Esophagus squamous epithelium (tissue), 5 donors: ENCODE measurements at places on chromosomes 6 and 20.

DNA sequence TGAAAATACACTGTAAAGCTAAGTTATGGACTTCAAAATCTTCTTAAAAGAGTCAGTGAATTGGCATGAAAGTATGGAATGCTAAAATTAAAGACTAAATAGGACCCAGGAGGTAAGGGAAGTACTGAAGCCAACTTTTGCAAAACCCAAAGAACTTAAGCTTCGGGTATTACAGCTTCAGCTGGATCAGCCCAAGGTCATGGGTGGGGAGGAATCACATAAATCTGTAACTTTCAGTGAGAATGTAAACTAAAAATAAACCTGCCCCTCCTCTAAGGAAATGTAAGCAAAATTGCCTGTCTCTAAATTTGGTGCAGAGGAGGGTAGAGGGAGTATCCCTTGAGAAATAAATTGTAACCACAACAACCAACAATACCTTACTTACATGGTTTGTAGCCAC is 4.4 kb upstream of the MUC21 start:
- no peak for DNase-seq

DNA sequence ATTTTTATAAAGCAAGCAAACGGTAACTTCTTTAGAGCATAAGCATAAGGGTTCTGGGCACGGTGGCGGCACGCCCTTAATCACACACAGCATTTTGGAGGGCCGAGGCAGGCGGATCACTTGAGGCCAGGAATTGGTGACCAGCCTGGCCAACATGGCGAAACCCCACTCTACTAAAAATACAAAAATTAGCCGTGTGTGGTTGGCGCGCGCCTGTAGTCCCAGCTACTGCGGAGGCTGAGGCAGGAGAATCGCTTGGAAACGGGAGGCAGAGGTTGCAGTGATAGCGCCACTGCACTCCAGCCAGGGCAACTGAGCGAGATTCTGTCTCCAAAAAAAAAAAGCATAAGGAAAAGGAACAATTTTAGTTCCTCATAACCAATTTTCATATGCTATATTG is 2.6 kb downstream of the SENP6 start:
- no peak for DNase-seq

- DNase-seq, result no peak
Observed at GRCh38 chr6:146912730-146913685, 291.2 kb upstream of the STXBP5 start.

DNA sequence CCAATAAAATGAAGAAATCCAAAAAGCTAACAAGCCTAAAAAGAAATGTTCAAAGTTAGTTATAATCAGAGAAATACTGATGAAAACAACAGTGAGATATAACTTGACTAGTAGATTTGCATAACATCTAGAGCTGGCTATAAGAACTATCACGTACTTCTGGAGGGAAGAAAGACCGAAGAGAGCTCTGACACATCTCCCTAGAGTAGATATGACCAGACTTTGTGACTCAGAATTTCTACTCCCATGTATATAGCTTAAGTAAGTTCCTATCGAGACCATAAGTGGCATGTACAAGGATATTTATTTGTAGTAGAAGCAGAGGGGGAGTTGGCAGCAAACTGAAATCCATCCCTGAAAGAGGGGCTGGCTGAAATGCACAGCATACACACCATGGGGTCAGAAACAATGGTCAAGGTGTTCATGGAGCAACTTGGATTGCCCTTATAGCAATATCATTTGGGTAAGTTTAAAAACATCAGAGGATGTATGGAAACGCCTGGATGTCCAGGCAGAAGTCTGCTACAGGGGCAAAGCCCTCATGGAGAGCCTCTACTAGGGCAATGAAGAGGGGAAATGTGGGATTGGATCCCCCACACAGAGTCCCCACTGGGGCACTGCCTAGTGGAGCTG is 25.6 kb upstream of the IL17A start:
- no peak for DNase-seq

GRCh38 chr20:50317116-50317515 is 126.5 kb downstream of the CEBPB start:
- no peak for DNase-seq

- DNase-seq, result no peak
Observed at GRCh38 chr6:153215242-153215641, 84.2 kb upstream of the RGS17 start.

GRCh38 chr20:25533920-25534700 is 51.2 kb downstream of the NINL start:
- DNase-seq, result no peak

- no peak for DNase-seq
Observed at GRCh38 chr6:161353208-161353613, 79.3 kb upstream of the AGPAT4 start.

- no peak for DNase-seq
Observed at GRCh38 chr6:32937230-32937633, 3.6 kb downstream of the HLA-DMB start.

DNA sequence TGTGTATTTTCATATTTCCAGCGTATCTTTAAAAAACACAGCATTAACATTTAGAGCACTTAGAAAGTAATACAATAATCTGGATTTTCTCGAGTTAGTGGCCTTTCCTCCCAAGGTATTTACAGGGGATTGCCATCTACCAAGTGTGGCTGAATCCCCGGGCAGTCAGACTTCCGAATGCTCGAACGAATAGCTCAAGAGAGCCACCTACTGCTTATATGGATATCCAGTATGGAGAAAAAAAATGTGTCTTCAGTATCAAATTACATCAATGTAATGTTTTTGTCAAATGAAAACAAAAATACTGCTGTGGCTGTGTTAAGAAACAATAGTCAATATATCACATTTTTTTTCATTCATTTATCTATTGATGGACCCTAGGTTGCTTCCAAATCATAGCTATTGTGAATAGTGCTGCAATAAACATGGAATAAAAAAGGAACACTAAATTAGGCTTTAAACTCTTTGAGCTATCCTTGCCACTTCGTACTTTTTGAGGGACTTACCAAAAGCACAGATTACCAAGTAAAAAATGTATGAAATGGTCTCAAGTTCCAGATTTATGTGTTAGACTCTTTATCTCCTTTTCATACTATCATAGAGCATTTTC is 654.5 kb upstream of the PTCHD4 start:
- no peak for DNase-seq
